ENCODE measurements at places on chromosomes 1 and 21.

GRCh38 chr1:227712648-227713047 lies 22.5 kb downstream of the JMJD4 start:
- no peak for DNase-seq

- DNase-seq = no peak
Observed at GRCh38 chr1:211135342-211135950, 1.5 kb upstream of the KCNH1 start.

GRCh38 chr1:30416221-30416820 lies 307.1 kb downstream of the MATN1 start:
- no peak for DNase-seq

DNA sequence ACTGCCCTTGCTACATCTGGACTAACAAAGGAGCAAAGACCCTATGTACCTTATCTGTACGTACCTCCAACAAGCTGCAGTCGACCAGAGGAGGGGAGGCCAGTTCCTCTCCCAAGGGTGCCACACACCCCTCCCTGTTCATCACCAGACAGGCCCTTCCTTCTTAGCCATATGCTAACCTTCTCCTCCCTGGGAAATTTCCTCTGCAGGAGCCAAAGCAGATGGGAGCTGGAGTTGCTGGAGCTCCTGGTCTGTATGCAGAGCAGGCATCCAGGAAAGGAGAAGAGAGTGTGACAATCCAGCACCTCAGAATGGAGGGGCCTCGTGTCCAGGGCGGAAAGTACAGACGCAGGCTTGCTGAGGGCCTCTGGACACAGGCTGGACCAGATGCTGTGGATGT lies 48.5 kb downstream of the C8B start:
- DNase-seq = no peak

GRCh38 chr1:1559066-1559465 lies 15.6 kb downstream of the SSU72 start:
- no peak for DNase-seq

DNA sequence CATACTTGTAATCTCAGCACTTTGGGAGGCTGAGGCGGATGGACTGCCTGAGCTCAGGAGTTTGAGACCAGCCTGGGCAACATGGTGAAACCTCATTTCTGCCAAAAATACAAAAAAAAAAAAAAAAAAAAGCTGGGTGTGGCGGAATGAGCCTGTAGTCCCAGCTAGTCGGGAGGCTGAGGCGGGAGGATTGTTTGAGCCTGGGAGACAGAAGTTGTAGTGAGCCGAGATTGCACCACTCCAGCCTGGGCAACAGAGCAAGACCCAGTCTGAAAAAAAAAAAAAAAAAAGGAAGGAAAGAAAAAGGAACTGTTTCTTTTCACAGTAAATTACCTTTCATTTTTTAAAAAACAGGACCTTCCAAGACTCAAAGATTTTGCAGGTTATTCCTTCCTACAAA lies 29.5 kb downstream of the LIN9 start:
- no peak for DNase-seq

DNA sequence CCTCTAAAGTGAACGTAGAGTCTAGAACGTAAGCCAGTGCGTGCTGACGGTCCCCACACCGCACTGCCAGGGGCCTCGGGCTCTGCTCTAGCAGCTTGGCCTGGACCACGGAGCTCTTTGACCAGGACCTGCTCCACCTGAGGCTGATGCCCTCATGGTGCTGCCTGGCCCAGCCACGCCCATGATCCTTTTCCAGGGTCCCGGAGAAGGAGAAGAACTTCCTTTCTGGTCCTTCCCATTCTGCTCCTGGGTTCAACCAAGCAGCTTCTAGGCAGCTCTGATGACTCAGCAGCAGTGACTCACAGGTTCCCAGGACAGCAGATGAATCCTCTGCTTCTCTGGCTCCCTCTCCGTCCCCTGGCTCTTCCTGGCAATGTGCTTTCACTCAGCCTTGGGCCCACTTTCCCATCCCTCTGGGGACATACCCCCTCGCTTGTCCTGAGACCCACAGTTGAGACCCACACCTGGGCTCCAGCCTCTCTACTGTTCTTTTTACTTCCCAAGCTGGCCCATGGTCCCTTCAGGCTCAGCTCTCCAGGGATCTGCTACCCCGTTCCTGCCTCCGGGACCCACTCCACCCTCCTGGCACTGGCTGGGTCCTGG lies 246.3 kb upstream of the RAB4A start:
- no peak for DNase-seq

DNA sequence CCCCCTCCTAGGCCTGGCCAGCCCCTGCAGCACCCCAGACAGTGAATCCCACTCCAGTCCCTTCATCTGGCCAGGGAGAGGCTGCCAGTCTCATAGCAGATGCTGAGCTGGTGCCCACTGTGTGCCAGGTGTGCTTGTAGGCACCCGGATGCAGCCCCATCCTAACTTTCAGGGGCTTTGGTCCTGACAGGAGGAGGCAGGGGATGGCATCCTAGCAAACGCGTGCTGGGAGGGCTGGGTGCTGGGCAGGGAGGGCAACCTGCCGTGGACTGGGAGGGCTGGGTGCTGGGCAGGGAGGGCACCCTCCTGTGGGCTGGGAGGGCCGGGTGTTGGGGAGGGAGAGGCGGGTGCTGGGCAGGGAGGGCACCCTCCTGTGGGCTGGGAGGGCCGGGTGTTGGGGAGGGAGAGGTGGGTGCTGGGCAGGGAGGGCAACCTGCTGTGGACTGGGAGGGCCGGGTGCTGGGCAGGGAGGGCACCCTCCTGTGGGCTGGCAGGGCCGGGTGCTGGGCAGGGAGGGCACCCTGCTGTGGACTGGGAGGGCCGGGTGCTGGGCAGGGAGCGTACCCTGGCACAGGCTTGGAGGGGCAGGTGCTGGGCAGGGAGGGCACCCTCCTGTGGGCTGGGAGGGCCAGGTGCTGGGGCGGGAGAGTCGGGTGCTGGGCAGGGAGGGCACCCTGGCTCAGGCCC lies 35.3 kb downstream of the SLC19A1 start:
- no peak for DNase-seq

DNA sequence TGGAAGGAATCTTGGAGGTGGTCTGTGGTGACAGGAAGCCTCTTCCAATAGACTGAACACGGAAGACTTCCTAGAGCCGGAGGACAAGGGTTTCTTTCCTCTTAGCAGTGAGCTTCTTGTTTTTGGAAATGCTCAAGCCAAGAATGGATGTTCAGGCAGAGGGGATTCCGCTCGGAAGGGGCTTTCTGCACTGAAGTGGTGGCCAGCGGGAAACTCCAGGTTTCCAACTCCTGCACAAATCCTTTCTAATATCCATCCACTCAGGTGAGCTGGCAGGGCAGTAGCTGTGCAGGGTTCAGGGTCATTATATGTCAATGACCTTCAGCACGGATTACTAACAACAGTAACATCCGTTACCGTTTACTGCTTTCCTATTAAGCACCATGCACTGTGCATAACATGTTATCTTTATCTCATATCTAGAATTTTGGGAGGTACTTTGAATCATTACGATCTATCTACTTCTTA lies 573 bp upstream of the CPT2 start:
- no peak for DNase-seq

GRCh38 chr1:1527092-1527816 lies 13.2 kb downstream of the TMEM240 start:
- DNase-seq = no peak
